ENCODE measurements at places on chromosomes 6 and 20.

GRCh38 chr6:116217069-116217468, 36.8 kb downstream of the TSPYL4 start:
- DNase-seq, result no peak

DNA sequence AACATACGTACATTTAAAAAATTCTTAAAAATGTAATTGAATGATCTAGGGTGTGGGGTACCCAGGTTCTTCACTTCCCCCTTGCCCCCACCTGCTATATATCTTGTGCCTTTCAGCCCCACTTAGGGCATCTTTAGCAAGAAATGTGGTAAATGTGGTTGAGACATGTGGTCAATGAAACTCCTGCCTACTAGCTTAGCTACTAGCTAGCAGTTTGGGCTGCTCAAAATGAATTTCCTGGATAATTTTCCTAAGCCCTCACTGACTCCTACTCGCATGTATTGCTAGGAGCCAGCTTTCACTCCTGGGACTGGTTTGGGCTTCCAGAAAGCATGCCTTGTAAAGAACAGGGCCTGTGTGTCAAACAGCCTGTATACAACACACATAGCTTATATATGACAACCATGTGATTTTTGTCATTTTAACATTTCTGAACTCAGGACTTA, 257.3 kb downstream of the ATXN1 start:
- no peak for DNase-seq

DNA sequence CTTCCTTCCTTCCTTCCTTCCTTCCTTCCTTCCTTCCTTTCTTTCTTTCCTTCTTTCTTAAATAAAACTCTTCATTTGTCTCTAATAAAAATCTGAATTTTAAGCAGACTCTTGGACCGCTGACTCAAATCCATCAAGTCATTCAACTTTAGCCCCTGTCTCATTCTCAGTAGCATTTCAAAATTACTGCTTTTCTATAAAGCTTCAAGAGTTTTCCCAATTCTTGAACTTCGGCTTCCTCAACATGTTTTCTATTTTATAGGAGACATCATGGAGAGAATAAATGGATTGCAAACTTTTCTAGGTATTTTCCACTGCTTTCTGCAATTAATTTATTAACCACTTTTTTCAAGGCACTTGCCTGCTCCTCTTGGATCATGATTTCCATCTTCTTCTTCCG, 497.1 kb upstream of the GJE1 start:
- no peak for DNase-seq

- no peak for DNase-seq
Measured at GRCh38 chr20:30922129-30922528, 335.3 kb upstream of the DEFB115 start.
